ENCODE measurements at places on chromosomes 16 and 17.

GRCh38 chr17:802481-802880 is 20.3 kb downstream of the MRM3 start:
- no peak for DNase-seq

GRCh38 chr16:6059671-6060070 is 962.1 kb upstream of the EEF2KMT start:
- DNase-seq = no peak

DNA sequence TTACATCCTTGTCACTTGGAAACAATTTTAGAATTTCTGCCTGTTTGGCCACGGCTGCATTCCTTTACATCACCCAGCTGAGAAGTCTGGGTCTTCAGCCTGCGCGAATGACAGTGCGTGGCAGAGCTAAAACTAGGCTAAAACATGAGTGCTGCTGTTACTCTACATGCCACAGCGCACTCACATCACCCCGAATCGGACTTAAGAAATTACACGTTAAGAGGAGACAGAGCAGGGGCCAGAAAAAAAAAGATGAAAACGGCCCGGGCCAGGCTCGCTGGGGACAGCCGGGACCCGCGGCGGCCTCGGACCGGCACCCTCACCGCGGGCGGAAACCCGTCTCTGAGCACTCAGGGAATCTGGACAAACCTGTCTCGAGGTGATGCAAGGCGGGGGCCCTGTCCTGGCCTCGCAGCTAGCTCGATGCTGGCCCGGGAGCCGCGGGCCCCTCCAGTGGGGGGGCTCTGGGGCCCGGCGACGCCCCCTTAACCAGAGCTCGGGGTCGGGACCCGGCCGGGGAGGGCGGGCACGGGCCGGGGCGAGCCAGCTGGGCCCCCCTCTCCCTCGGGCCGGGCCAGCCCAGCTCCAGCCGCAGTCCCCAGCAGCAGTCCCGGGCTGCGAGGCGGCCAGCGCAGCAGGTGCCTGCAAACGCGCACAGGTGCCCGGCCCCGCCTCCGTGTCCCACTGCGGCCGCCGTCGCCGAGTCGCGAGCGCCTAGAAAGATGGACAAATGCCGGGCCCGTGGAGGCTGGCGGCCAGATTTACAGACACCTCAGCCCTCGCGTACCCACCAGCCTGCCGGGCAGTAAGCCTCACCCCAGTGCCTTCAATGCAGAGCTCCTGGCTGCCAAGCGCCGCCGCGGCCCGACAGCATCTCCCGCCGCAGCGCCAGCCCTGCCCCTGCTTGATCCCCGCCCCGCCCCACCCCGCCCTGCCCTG is at the start of gene AKTIP:
Gene AKTIP (minus strand): TSS at position 879 of the 939 bp plus-strand sequence. CDS start 2,950 bp downstream, outside the sequence.
- peak; percentile 20 for DNase-seq

GRCh38 chr17:27816946-27817345 is 16.6 kb upstream of the NOS2 start:
- DNase-seq = no peak

- DNase-seq = peak; percentile 46
Observed at GRCh38 chr16:2715519-2715918, 4.5 kb downstream of the PRSS27 start.

Measured in bone marrow (tissue), 2 donors.